Caki2 (cell line): ENCODE measurements at places on chromosomes 12 and 14.

DNA sequence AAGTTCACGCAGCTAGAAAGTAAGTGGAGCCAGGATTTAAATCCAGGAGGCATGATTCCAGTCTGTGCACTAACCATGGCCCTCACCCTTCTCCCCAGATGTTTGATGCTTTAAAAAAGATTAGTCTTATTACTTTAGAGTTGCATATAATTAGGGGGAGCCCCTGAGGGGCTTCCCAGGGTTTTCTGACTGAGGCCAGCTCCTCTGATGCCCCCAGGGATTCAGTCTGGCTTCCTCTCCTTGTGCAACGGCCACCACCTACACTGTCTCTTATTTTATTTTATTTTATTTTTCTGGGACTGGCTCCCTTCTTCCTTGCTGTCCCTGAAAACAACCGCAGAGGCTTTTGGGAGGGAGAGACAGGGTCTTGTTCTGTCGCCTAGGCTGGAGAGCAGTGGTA lies 22.6 kb downstream of the CLSTN3 start:
- no peak for DNase-seq

- DNase-seq: no peak
These were observed 133.9 kb downstream of the STXBP6 start for GRCh38 chr14:24915958-24916595.

DNA sequence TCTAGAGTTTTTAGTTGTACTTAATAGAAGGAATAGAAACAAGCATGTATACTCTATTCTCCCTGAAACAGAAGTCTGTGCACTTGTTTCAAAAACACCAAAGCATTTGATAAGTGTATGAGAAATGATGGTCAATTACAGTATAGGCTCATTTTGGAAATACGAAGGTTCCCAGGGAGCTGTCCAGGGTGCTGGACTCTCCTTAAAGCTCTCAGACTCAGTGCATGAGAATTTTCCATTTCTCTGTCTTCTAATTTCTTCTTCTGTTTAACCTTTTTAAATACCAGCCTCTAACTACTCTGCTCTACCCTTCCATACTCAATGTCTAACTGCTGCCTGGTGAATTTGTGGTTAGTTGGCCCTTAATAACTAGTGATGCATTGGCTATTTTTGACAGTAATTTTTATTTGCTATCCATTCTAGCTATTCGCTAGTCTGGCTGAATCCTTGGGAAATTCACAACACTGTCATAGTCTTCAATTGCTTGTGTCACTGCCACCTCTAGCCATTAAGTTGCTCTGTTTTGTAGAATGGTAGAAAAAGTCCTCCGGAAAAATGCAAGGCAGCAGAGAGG lies 229.2 kb downstream of the NRXN3 start:
- peak; percentile 4 for DNase-seq

DNA sequence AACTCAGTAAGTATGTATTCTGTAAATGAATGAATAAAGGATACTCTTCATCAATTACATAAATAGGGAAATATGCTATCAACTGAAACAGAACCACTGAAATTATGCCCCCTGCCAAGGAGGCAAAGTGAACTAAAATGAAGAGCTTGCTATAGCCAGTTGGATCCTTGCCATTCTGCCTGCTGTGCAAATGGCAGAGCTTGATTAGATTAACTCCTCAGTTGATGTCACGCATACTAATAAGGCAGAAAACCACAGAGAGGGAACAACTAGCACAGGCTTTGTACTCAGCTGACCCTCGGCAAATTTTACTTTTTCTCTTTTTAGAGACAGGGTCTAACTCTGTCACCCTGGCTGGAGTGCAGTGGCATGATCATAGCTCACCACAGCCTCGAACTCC lies 36.7 kb upstream of the FERMT2 start:
- DNase-seq: no peak

DNA sequence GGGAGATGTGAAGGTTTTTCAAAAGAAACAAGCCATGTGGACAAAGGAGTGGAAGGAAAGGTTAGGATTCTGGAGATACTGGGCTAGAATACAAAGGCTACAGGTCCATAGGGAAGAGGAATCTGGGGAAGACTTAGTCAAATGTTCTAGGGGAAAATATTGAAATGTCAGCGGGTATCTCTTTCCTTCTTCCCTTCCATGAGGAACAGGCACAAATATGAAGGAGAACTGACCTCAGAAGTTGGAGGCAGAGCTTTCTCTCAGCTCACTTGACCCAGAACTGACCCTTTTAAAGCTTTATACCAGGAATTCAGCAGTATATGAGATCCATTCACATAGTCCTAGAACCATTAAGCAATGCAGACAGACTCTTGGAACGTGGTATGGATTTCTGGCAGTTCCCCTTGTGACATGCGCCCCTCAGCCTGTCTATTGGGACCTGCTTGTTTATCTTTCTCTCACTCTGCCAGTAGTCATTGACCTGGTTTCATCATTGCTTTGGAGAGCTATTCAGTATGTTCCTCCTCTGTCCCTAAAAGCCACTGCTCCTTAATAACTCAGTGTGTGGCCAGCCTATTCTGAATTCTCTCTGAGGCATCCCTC lies 43.0 kb upstream of the GSG1 start:
- DNase-seq: no peak

- no peak for DNase-seq
These were observed 153.2 kb downstream of the CCER1 start for GRCh38 chr12:90801776-90802175.

GRCh38 chr12:117125272-117125613 lies 26.0 kb upstream of the TESC start:
- peak; percentile 20 for DNase-seq
